ENCODE measurements at places on chromosomes 6 and 20. TPM values are rescaled to one million over a fixed set of nuclear protein-coding genes. Genes with fewer than 3 reads are reported as not detected.

DNA sequence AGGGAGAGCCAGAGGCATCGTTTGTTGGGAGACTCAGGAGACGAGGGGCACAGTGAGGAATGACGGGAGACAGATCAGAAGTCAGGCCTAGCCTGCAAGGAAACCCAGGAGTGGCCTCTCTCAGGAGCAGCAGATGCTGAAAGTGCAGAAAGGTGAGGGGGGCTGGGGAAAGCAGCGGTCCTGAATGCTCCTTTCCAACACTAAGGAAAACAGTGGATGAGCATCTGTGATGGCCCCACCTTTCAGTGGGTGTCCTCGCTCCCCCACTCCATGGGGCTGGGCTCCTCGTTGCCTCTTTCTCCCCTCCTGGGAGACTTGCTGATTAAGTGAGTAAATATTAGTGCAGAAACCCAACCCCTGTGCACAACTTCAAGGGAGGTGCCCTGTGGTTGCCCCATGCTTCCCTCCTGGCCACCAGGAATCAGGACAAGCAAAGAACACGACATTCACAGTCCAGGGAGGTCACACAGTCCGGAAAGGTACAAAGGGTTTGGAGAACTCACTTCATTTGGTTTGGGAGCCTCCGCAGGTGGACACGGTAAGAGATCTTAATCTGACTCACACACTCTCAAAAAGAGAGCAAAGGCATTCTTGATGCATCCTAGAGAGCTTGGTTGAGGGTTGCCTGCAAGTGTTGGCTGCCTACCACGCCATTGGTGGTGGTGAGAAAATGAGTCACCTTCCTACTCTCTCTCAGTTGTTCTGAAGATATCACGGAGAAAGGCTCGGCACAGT lies 9.7 kb upstream of the BPIFB1 start:
- DNase-seq = no peak

HLA-DRA gene
- total RNA-seq = not detected

OR12D3 gene
- not detected for total RNA-seq

SOBP gene
- total RNA-seq = 3.3 TPM

PLN gene
- not detected for total RNA-seq

- no peak for DNase-seq
Measured at GRCh38 chr6:452301-453067, 60.9 kb downstream of the IRF4 start.

- DNase-seq = peak; percentile 84
Measured at GRCh38 chr6:44655412-44656342, 268.2 kb downstream of the CDC5L start.

TTLL9 gene
- total RNA-seq = not detected

DNA sequence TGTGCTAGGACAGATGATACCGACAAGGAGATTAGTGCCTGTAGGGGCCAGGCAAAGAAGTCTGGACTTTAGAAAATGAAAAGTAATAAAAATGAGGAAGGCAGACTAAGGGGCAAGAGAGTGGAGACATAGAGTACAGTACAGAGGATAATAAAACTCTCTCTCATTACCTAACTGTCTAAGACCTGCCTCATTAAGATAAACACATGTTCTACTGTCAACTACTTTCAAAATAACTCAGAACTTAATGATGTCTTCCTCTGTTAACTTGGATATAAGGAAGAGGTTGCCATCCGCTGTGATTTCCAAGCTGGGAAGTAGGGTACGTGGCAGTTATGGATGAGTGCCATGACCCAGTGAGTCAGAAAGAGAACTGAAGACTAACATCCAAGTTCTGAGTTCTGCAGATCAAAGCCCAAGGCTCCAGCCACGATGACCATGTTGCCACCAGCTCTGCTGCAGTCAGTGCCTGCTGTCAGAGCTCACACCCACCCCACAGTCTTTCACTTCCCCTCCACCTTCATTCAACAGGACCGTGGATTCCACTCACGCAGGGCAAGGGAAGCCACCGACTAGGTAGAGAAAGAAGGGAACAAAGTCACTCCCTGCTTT lies 81.8 kb downstream of the KIF16B start:
- DNase-seq = no peak

DNMT3B gene
- 3.8 TPM for total RNA-seq

All from A673 (cell line).